ENCODE measurements at places on chromosomes 1 and 21. TPM values are rescaled to one million over a fixed set of nuclear protein-coding genes. Genes with fewer than 3 reads are reported as not detected.

TSSK3 gene
- 0.20 TPM for total RNA-seq

LAX1 gene
- 0.11 TPM for total RNA-seq

SLC1A7 gene
- total RNA-seq = not detected

POGK gene
- total RNA-seq = 32.1 TPM

FCMR gene
- total RNA-seq = not detected

RCAN3 gene
- 3.1 TPM for total RNA-seq

TCP10L gene
- not detected for total RNA-seq

CFAP45 gene
- total RNA-seq = 0.32 TPM

ASPM gene
- total RNA-seq = 27.8 TPM

DNA sequence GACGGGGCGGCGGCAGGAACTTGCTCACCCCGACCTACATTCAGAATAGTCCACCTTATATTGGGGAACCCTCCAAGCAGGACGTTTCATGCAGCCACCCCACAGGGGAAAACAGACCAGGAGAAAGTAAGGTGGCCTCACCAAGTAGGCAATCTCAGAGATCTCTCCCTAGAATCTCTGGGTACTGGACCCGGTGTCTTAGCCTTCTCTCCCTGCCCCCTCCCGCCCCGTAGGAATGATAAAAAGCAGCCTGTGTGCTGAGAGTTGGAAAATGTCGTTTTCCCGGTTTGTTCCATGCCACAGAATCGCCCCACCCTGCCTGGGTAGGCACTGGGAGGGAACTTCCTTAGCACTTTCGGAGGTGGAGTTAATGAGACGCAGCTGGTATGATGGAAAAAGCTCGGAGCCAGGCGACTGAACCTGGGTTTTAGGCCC is 789 bp upstream of the PTPN14 start:
- DNase-seq = peak; percentile 66

DNA sequence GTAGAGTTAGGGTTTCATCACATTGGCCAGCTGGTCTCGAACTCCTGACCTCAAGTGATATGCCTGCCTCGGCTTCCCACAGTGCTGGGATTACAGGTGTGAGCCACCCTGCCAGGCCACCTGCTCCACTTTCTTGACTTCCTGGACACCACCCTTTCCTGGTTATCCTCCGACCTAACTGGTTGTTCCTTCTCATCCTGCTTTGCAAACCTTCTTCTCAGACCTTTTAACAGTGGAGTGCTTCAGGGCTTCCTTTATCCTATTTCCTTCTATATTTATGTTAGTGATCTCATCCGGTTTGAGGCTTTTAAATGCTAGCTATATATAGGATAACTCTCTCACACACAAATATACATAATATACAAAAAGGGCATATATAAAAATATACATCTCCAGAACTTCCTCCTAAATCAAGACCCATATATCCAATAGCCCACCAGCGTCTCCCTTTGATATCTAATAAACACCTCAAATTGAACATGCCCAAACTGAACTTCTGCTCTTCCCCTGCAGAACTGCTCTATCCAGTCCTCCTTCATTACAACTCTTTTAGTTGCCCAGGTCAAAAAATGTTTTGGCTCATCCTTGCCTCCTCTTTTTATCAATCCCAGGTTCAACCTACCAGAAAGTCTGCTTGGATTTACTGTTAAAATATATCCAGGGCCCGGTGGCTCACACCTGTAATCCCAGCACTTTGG is 19.5 kb upstream of the UQCRHL start:
- DNase-seq = no peak

- DNase-seq = no peak
Observed at GRCh38 chr21:18006691-18007090, 187.5 kb upstream of the C21orf91 start.

GRCh38 chr1:165890684-165891083 is 63.3 kb downstream of the UCK2 start:
- DNase-seq = no peak

DNA sequence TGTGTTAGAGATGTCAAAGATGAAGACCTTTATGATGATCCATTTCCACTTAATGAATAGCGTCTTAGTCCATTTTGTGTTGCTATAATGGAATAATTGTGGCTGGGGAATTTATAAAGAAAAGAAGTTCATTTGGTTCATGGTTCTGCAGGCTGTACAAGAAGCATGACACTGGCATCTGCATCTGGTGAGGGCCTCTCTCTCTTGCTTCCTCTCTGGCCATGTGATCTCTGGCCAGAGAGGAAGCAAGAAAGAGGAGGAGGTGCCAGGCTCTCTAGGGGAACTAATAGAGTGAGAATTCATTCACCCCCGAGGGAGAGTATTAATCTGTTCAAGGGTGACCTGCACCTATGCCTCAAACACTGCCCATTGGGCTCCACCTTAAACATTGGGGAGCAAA is 242.8 kb downstream of the DISC1 start:
- no peak for DNase-seq

GRCh38 chr1:21587602-21587953 is 78.4 kb downstream of the ALPL start:
- no peak for DNase-seq

- DNase-seq = no peak
Observed at GRCh38 chr1:205538235-205538840, 33.9 kb downstream of the CDK18 start.

DNA sequence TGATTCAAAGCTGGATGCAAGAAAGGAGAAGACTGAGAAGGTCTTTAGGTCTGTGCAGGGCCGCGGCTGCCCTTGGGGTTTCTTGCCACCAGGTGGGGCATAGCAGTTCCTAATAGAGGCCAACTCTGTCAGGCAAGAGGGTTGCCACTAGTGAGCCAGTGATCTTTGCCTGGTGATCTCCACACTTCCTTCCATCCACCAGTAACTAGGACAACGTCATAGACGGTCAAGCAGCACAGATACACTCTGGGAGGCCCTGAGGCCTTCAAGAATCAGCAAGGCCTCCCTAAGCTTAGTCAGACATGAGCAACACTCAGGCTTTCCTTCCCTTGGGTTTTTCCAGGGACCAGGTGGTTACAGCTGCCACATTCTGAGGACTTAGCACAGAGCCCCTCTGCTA is 32.9 kb upstream of the ATP2B4 start:
- no peak for DNase-seq

DNA sequence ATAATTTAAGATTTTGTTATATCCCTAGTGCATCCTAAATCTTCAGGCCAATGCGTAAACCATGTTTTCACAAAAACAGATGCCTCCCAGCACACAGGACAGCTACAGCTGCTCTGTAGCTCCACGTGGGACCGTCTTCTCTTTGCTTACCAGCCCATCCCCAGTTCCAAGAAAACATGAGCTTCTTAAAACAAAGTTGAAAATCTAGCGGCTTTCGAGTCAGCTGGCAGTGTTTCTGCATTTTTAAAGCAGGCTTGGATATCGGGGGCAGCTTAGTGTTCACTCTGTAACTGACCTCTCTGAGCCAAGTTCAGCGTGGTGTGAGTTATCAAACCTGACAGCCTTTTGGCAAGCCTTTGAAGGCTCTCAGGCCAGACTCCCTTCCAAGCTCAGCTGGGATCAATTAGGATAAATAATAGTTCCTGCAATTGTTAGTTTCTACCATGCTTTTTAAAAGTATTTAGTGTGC is 881.5 kb downstream of the LTN1 start:
- peak; percentile 53 for DNase-seq

DNA sequence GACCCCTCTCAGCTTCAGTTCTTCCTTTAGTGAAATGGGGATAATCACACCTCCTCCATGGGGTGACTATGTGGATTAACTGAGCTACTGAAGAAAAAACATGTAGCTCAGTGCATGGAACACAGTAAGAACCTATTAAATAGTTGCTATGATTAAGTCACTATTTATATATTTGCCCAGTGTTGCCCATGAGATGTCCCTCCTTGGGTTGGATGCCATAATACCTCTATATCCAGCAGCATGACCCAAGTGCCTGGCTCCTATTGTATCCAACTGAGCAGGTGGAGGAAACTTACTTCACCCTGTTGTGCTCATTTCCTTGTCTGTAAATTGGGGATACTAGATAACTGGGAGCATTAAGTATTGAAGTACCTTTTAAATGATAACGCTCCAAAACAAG is 47.1 kb upstream of the CYP2J2 start:
- no peak for DNase-seq
